Thyroid gland (tissue), 4 donors: ENCODE measurements at places on chromosomes 5 and 9. TPM values are rescaled to one million over a fixed set of nuclear protein-coding genes. Genes with fewer than 3 reads are reported as not detected.
A peak's percentile ranks its signal among the peaks of the same experiment; 100 is the strongest.

DNA sequence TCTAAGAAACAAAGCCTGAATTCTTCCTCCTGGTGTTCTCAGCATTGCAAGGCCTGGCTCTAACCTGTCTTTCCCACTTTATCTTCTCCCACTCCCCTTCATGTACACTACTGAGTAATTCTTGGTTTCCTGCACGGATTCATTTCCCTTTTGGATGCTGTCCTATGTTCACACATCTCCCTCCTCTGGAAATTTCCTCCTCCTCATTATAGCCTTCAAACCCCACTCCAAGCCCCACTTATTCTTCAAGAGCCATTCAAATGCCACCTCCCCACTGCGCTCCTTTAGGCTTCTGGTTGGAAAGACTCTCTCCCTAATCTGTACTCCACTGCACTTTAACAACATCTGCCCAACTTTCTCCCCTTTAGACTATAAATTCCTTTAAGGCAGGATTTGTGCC is 28.2 kb upstream of the C5orf63 start:
- DNase-seq: no peak
- no peak overlapping the region for H3K4me3 ChIP-seq
- no peak overlapping the region for H3K27ac ChIP-seq

DNA sequence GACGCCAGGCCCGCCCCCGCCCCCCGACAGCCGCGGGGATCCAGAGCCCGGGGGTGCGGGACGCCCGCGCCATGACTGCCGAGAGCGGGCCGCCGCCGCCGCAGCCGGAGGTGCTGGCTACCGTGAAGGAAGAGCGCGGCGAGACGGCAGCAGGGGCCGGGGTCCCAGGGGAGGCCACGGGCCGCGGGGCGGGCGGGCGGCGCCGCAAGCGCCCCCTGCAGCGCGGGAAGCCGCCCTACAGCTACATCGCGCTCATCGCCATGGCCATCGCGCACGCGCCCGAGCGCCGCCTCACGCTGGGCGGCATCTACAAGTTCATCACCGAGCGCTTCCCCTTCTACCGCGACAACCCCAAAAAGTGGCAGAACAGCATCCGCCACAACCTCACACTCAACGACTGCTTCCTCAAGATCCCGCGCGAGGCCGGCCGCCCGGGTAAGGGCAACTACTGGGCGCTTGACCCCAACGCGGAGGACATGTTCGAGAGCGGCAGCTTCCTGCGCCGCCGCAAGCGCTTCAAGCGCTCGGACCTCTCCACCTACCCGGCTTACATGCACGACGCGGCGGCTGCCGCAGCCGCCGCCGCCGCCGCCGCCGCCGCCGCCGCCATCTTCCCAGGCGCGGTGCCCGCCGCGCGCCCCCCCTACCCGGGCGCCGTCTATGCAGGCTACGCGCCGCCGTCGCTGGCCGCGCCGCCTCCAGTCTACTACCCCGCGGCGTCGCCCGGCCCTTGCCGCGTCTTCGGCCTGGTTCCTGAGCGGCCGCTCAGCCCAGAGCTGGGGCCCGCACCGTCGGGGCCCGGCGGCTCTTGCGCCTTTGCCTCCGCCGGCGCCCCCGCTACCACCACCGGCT is 1.0 kb downstream of the FOXE1 start:
- no peaks in the 10 kb centered on the region for H3K4me1 ChIP-seq
- peaks cover 47% of the 10 kb centered on the region for H3K36me3 ChIP-seq
- H3K4me3 ChIP-seq: peak overlapping the region; percentile 97
- H3K27me3 ChIP-seq: no peaks in the 10 kb centered on the region

The BBLN gene
- total RNA-seq: 184 TPM

The ENC1 gene
- total RNA-seq: 7.8 TPM

The PCDHB10 gene
- 2.2 TPM for total RNA-seq

DNA sequence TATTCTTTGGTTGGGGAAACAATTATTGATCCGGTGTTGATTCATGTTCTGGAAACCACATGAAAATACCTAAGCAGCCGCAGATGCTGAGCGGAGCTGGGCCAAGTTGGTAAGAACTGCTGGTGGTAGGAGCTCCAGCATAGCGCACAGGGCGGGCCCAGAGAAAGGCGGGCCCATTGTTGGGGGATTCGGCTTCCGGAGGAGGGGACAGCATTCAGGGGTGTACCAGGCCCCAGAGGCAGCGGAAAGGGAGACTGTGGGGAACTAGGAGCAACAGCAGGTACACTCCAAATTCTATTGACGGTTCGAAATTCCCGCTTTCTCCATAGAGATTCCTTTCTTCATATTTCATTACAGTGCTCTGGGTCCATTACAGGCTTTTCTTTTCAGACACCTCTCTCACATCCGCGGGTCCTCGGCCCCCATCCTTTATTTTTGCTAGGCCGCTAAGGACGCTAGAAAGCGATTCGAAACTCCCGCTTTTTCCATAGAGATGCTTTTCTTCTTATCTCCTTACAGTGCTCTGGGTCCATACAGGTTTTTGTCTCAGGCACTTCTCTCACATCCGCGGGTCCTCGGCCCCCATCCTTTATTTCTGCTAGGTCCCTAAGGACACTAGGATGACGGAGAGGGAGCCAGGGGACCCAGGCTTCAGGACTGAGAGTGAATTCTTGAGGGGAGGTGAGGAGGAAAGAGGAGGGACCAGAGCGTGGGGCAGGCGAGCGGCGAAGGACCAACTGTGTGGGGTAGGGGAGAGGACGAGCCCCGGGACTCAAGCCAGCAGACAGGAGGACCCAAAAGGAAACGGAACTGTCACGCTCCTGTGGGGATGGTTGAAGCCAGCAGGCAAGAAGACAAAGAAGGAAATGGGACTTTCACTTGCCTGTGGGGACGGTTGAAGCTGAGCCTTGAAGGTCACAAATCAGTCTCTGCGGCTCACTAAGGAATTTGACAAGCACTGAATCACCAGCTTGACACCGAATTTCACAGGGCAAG is at the start of gene CCDC152:
TSS of gene CCDC152 (plus strand) at position 213 of the 996 bp plus-strand sequence. CDS start 2,304 bp downstream, outside the sequence.
- H3K27ac ChIP-seq: no peak within 1 kb of the TSS
- H3K36me3 ChIP-seq: no peaks in the 10 kb centered on the region
- H3K4me1 ChIP-seq: no peaks in the 10 kb centered on the region
- no peak within 1 kb of the TSS for H3K4me3 ChIP-seq

DNA sequence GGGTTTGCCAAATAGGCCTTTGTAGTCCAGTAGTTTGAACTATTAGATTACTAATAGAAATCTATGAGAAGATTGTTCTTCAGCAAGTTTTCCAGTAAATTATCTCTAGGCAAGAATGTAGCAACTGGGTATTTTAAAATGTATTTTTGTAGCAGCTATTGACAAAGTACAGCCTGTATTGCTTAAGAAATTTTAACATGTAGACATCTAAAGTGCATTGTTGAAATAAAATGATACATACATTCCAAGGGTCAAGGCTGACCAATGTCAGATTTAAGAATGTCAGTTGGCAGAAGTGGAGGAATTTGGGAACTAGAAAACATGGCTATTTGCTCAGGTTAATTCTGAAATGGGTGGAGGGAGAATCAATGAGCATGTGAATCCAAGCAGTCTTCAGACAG is 57.5 kb upstream of the ZSWIM6 start:
- H3K27ac ChIP-seq: no peak overlapping the region
- H3K27me3 ChIP-seq: no peaks in the 10 kb centered on the region
- DNase-seq: no peak
- H3K36me3 ChIP-seq: no peaks in the 10 kb centered on the region

GRCh38 chr5:132086277-132086794 is 12.7 kb downstream of the CSF2 start:
- DNase-seq: peak; percentile 42
- H3K27ac ChIP-seq: no peak overlapping the region
- no peaks in the 10 kb centered on the region for H3K36me3 ChIP-seq
- H3K27me3 ChIP-seq: no peaks in the 10 kb centered on the region
